Activated naive CD4-positive, alpha-beta T cell treated with anti-CD3 and anti-CD28 coated beads for 36 hours (primary cell): ENCODE measurements at places on chromosomes 5 and 9. TPM values are rescaled to one million over a fixed set of nuclear protein-coding genes. Genes with fewer than 3 reads are reported as not detected.

The NR2F1-AS1 gene
- total RNA-seq, result not detected

The ADAMTS19 gene
- total RNA-seq, result not detected

The KIF4B gene
- 0.10 TPM for total RNA-seq

The KLF4 gene
- total RNA-seq, result 3.4 TPM

The ARSI gene
- not detected for total RNA-seq

The DBH gene
- total RNA-seq, result not detected

The CCL27 gene
- total RNA-seq, result not detected
